OCI-M1 (cell line): ENCODE measurements at places on chromosomes 5 and 9.
A peak's percentile ranks its signal among the peaks of the same experiment; 100 is the strongest.

DNA sequence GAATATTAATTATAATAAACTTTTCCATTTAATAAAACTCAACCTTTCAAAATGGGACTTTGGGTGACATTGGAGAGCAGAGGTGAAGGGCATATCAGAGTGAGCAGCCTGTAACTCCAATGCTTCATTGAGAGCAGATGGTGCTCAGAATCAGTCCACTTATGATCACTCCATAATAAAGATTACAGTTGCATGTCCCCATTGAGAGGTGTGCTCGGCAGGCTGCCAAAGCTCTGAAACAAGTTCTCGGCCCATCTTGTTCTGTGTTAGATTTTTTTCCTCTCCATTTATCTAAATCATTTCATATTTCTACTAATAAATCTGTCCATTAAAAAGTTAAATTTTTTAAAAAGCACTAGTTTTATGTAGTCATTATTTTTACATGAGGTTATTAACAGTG, 1786.4 kb upstream of the WWC1 start:
- DNase-seq, result no peak

DNA sequence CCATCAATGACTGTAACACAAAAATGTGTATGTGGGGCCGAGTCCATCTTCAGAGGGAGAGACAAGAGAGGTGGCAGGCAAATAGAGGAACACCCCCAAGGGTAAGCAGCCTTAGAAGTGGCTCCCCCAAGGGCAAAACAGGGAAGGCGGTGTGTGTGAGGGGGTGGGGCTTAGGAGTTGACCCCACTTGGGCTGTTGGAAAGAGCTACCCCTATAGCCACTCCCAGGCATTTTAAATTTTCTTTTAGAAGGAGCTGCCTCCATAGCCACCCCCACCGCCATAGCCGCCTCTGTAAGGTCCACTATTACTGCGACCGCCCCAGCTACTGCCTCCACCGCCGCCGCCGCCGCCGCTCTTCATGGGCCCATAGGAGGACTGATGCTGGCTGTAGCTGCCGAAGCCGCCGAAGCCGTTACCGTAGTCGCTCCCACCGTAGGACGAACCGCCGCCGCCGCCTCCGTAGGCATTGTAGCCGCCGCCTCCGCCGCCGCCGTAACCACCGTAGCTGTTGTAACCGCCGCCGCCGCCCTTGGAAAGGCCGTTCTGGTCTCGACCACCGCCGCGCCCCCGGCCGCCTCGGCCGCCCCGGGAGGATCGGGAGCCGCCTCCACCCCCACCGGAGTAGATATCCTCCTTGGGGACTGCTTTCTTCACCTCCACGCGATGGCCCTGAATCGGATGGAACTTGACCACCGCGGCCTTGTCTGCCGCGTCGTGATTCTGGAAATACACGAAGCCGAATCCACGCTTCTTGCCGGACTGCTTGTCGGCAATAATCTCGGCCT, 1.1 kb downstream of the HNRNPA0 start:
- DNase-seq, result peak; percentile 64

GRCh38 chr9:86775718-86776117, 171.6 kb downstream of the GAS1 start:
- DNase-seq, result no peak

DNA sequence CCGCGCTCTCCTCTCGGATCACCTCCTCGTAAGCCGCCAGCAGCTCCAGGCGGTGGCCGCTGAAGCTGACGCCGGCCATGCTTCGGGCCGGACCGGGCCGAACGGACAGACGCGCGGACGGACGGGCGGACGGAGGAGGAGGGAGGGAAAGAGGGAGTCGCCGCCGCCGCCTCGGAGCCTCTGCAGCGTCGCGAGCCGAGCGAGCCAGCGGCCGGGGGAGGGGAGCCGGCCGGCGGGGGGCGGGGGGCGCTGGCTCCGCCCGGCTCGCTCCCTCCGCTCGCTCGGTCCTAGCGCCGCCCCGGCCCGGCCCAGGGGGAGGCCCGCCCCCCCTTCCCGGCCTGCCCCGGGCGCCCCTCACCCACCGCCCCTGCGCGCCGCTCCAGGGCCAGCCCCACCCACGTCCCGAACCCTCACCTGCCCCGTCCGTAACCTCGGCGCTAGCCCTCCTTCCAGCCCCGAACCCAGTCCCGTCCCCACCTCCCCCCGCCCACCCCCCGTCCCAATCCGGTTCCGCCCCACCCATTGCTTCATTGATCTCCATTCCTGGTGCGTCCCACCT, at the start of gene DBN1:
Gene DBN1, minus strand, starts transcription at position 192 of the 559 bp plus-strand sequence. Its CDS starts 113 bp downstream, at position 79.
- peak; percentile 73 for DNase-seq

GRCh38 chr9:503881-504852, 289.5 kb downstream of the DOCK8 start:
- DNase-seq, result peak; percentile 76

DNA sequence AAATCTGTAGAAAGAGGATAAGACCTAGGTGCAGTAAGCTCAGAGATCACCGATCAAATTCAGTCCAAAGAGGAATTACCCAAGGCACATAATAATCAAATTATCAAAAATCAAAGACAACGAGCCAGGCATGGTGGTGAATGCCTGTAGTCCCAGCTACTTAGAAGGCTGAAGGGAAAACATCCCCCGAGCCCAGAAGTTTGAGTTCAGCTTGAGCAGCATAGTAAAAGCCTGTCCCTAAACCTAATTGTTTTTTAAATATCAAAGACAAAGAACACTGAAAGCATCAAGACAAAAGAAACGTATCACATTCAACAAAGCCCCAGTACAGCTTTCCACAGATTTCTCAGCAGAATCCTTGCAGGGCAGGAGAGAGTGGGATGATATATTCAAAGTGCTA, 122.9 kb downstream of the CEP120 start:
- DNase-seq, result no peak

DNA sequence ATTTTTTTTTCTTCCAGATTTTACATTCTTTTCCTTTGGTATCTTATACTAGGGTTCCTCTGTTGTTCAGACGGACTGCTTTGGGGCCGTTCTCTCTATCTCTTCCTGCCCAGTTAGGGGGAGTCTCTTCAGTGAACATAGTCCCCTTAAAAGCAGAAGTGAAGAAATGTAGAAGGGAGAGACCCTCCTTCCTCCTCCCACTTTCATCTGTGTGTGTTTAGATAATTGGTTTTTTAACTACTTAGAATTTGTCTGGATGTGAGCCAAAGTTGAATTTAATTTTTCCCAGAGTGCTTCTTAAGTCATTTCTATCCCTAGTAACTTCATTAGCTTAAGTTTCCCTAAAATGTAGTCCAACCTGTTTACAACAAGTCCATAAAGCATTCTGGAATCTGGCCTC, 167.5 kb downstream of the HACD4 start:
- peak; percentile 50 for DNase-seq

- DNase-seq, result no peak
These were observed 19.6 kb downstream of the MRPL36 start for GRCh38 chr5:1779782-1780613.

GRCh38 chr5:169458221-169458620, 125.4 kb upstream of the SPDL1 start:
- DNase-seq, result no peak

- DNase-seq, result peak; percentile 32
These were observed 84.7 kb downstream of the HSD17B3 start for GRCh38 chr9:96217294-96217707.

DNA sequence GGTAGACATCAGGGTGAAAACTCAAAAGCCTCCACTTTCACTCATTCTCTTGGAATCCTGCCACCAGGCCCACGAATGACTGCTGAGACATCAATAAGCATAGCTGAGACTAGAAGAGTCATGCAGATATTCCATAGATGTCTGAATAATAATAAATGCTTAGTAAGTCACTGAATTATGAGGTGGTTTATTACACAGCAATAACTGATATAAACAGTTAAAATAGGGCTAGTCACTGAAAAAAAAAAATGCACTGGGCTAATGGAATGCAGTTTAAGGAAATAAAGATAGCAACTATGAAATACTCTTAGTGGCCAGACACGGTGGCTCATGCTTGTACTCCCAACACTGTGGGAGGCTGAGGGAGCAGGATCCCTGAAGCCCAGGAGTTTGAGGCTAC, 262.8 kb upstream of the CDH6 start:
- no peak for DNase-seq
